ENCODE measurements at places on chromosomes 7 and 10.

- no peak for DNase-seq
Observed at GRCh38 chr10:107826171-107826570, 661.7 kb upstream of the SORCS1 start.

- no peak for DNase-seq
Observed at GRCh38 chr10:98030093-98030821, at the start of gene CRTAC1. TSS of gene CRTAC1 (minus strand) at chr10:98030621. CDS start at chr10:98030472, 149 bp downstream.

- DNase-seq, result no peak
Observed at GRCh38 chr10:86632009-86632800, 22.1 kb upstream of the OPN4 start.

DNA sequence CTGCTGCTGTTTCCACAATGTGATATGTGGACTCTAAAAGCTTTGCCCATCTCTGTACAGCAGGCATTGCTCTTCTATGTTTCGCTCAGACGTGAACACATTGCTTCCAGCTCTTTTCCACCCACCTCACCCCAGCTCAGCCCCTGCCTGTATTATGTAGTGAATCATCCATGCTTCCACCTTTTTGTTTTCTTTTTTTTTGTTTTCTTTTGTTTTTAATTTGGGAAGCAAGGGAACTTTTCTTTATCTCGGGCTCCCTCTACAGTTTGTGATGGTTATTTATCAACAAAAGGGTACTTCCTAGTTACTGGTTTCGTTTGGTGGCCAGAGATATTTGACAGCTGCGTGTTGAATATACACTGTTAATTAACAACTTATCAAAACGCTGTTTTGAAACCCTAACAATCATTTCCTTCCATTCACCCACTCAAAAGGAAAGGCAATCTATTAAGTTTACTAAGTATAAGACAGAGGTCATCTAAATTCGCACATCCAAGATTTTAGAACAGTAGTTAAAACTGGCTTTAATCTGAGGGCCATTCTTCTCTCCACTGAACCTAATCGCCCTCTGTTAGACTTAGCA, 127.9 kb upstream of the STK17A start:
- DNase-seq, result no peak

- no peak for DNase-seq
Observed at GRCh38 chr10:69861251-69862240, 59.8 kb downstream of the COL13A1 start.

DNA sequence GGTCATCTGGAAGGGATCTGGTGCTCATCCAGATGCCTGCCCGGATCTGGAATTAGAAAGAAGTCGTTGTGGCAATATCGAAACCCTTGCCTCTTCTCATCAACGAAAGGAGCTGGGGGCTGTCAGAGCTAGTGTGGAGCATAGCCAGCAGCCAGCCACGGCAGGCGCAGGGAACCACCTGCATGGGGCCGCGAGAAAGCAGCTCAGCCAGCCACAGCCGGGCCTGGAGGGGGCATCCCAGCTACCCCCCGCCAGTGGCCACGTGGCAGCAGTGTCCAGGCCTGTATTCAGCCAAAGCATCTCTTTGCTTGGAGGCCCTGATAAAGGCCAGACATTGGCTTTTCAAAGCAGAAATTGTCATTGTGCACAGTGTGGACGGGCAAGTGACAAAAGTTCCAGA, 19.1 kb downstream of the GPR26 start:
- DNase-seq, result no peak

DNA sequence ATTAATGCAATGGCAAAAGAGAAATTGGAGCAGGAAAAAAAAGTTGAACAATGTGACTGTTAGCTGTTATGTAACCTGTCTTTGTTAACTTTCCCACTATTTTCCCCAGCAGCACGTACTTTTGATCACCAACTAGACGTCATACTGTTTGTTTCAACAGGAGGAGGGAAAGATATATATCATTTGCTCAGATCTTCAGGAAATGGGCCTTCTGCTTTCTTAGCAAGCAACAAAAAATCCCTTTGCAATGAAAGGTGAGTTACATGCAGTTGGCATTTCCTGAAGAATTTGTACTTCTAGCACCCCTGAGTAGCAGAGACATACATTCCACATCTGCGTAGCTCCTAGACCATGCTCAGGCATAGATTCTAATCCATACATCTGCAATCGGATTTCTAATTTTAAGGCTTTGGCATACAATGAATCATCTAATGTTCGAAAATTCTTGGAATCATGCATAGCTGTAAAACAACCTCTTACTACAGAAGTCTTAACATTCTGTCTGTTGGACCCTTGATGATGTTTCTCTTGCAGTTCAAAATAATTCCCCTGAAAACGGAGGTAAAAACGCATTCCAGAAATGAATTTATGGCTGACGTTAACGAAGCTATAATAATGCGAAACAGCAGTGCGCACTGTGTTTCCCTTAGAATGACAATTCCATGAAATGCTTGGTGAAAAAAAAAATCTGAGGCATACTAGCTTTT, 286.9 kb upstream of the MGMT start:
- no peak for DNase-seq

- DNase-seq, result no peak
Observed at GRCh38 chr10:113954409-113954808, 89.3 kb upstream of the ADRB1 start.

- no peak for DNase-seq
Observed at GRCh38 chr10:90481326-90481923, 376.4 kb downstream of the HTR7 start.

DNA sequence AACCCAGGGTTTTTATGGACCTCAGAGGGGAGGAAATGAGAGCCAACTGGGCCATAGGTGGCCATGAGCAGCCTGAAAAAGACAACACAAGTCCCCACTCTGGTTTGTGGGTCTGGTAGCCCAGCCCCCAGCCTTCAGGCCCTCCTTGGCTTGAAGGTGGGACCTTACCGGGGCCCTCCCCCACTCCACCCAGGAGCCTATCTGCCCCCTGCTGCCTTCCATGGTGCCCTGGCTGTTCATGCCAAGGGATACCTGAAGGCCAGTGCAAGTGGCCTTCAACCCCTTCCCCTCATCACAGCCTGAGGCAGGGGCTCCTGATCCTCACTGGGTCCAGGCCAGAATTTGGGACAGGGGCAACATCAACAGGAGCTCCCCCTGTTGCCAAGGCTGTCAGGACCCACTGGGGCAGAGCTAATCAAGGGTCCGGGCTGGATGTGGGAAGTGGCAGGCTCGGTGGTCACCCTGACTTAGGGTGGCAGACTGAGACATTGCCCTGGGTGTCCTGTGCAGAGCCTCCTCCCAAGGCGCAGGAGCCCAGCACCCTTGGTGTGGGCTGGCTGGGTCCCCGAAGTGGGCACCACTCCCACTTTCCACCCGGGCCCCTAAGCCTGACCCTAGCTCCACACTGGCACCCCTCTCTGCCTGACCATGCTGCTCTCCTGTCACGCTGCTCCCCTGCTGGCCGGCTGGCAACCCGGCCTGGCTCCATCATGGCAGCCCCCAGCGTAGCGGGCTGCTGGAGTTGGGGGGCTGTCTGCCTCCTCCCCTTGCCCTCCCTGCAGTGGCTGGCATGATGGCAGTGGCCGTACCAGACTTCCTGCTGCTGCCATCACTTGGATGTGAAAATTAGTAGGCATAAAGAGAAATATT, 6.4 kb downstream of the WDFY4 start:
- DNase-seq, result no peak

GRCh38 chr10:101487399-101487798, 100.7 kb downstream of the POLL start:
- no peak for DNase-seq

- no peak for DNase-seq
Observed at GRCh38 chr7:55436457-55436856, 71.3 kb downstream of the LANCL2 start.

GRCh38 chr10:21048068-21048467, 151.0 kb upstream of the NEBL start:
- DNase-seq, result no peak

- DNase-seq, result no peak
Observed at GRCh38 chr10:47451273-47451997, 32.5 kb downstream of the ANXA8 start.

- DNase-seq, result no peak
Observed at GRCh38 chr10:77888356-77888703, 38.2 kb downstream of the DLG5 start.

GRCh38 chr10:77011874-77012811, 625.5 kb downstream of the KCNMA1 start:
- no peak for DNase-seq

DNA sequence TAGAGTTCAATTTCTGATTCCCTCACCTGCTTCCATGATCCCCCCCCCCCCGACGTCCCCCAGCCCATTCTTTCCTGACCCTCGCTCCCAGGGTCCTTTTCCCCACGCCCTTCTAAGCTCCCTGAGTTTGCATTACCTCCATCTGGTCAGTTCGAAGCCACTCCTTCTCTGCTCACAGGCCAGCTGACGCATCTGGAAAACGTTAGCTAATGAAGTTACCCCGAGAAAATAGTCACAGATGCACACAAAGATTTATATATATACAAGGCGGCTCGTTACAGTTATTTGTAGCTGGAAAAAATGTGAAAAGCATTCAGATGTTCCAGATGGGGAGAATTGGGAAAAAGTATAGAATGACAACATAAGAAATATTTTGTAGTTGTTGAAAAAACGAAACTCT, 630.0 kb upstream of the FOXK1 start:
- DNase-seq, result no peak

- DNase-seq, result no peak
Observed at GRCh38 chr7:151885202-151885580, 8.3 kb upstream of the PRKAG2 start.

DNA sequence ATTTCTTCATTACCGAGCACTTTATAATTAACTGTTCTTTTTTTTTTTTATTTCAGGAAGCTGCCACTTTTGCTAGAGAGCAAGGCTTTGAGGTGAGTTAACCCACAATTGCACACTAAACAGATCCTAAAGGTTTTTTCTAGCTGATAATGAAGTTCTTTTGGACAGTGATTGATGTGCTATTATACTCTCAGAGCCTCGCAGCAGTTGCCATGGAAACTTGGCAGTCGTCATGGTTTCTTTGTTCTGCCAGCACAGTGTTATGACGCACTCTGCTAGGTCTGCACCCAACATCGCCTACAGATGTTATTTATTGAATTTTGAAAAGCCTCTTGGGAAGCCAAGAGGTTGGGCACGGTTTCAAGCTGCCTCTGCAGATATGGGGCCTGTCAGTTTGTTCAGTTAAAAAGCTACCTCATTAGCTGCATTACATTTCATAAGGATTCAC, 237.2 kb upstream of the KAT6B start:
- DNase-seq, result peak; percentile 66

- DNase-seq, result no peak
Observed at GRCh38 chr10:110657973-110658691, 14.0 kb downstream of the RBM20 start.

DNA sequence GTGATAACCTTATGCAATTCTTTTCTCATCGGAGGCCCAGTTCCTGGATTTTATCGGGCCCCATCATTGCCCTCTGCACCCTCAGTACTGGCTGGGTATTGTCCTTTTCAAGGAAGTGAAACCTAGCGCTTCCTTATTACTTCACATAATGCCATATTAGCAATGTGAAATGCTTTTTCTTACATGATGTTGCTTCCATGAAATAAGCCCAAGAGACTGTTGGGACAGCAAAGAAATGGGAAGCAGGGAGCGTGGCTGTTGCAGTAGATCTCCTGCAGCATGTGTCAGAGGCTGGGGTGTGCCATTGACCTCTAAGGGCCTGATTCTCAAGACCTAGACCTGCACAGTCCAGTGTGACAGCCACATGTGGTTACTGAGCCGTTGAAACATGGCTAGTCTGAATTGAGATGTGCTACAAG, 8.1 kb downstream of the CHN2 start:
- no peak for DNase-seq

GRCh38 chr7:43482679-43483252, 100.1 kb upstream of the STK17A start:
- no peak for DNase-seq

GRCh38 chr10:75449382-75450074, 18.1 kb downstream of the LRMDA start:
- DNase-seq, result no peak

DNA sequence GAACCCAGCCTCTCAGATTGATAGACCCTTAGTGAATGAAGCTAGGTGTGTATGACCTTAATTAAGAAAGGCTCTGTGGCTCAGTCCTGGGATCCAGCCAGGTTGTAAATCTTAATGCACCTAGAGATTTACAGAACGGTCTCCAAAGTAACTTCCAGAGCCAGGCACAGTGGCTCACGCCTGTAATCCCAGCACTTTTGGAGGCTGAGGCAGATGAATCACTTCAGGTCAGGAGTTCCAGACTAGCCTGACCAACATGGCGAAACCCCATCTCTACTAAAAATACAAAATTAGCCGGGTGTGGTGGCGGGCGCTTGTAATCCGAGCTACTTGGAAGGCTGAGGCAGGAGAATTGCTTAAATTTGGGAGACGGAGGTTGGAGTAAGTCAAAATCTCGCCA, 24.3 kb downstream of the CALHM2 start:
- DNase-seq, result no peak

GRCh38 chr7:77315182-77315591, 101.0 kb downstream of the GSAP start:
- no peak for DNase-seq

- DNase-seq, result no peak
Observed at GRCh38 chr10:8121201-8121890, 66.9 kb downstream of the GATA3 start.

DNA sequence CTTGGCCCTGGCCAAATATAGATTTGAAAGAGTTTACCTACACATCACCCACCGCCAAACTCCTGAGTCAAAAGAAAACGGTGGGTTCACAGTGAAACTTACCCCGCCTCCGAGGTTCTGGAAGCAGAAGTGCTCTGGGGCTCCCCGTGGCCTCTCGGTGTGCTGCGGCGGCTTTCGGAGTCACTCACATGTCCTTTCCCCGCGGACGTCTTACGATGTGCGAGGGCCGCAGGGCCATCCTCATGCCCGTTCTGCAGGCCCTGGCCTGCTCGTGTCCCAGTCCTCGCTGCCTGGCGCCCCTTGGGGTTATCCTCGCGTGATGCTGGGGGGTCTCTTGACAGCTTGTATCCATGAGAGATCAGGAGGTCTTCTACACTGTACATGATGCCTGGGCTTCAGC, 12.0 kb downstream of the JCAD start:
- no peak for DNase-seq

- no peak for DNase-seq
Observed at GRCh38 chr7:68176974-68177373, 1180.3 kb downstream of the TYW1 start.

DNA sequence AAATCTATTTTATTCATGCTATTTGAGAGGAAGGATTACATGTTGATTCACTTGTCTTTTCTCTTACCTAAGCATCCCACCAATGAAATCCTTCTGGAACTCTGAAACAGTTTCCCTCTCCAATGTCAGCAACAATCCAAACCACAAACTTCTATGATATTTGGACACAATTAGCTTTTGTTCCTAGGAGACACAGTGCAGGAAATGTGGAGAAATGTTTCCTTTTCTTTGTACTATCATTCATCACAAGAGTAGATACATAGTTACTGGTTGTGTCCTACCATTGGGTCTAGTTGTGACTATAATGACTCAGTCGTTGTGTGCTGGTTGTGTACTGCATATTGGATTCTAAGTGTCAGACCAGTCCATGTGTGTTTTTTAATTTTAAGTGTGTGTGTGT, 156.8 kb upstream of the MAGI2 start:
- no peak for DNase-seq
